ENCODE measurements at places on chromosomes 1 and 21.

GRCh38 chr1:113191579-113192076 is 118.6 kb downstream of the LRIG2 start:
- DNase-seq, result peak; percentile 7

- DNase-seq, result no peak
Measured at GRCh38 chr1:203597331-203598090, 29.1 kb upstream of the ATP2B4 start.

- DNase-seq, result peak; percentile 90
Measured at GRCh38 chr1:147292012-147292411, 49.5 kb downstream of the CHD1L start.

- DNase-seq, result peak; percentile 3
Measured at GRCh38 chr1:83113652-83114051, 885.3 kb downstream of the TTLL7 start.

DNA sequence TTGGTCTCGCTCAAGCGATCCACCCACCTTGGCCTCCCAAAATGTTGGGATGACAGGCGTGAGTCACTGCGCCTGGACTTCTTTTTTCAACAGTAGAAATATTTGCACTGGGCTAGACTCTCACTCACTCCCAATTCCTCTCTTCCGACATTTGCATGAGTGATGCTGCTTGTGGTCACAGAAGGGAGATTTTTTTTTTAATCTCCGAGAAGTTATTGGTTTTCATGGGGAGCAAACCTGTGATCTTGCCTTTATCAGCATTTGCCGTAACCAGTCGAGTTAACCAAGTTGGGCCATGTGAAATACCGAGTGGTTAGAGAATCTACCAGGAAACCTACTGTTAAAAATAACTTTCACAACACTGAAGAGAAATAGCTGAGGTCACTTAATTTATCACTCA is 21.1 kb downstream of the ERG start:
- no peak for DNase-seq

DNA sequence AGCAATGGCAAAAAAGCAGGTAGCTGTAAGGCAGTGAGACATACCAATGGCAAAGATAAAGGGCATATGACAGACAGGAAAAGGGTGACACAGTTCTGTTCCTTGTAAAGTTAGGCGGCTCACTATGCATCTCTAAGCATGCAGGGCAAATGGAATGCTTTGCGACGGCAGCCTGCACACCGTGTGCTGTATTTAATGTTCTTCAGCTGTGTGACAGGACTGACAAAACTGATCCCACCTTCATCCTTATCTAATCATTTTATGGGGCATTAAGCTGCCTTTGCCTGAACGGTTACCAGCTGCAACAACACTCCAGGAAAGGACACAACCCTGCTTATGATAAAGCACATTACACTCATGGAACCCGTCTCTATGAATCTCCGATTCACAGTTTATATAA is 80.5 kb upstream of the VAV3 start:
- no peak for DNase-seq

- no peak for DNase-seq
Measured at GRCh38 chr1:85275701-85276214, 674 bp downstream of the BCL10 start.

DNA sequence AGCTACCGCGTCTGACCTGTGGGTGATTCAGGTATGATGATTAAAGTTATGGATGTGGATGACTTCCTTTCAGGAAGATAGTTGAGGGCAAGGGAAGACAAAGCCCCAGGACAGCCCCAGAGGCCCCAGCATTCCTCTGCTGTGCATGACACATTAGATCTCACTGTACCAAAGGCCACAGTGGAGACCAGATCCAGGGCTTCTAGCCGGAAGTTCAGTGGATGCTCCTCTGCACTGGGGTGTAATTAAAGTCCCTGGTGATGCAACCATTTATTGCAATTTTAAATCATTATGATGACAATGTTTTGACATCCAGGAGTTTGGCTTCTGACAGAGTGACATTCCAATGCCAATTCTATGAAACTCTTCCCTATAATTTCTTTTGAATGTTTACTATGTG is 5.0 kb downstream of the C4BPA start:
- no peak for DNase-seq

DNA sequence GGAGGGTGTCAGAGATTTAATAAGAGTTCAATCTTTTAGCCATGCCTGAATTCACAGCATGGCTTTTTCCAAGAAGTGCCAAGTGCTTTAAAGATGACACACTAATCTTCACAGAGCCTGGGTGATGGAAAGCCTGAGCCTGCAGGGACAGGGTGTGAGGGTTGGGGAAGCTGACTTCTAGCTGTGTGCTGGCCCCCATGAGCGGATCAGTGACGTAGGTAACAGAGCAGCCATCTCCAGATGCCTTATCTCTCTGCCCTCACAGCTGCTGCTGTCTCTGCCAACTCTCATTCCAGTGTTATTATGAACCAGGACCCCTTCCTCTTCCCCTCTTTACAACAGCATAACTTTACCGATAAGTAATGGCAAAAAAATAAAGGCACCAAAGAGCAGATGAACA is 30.6 kb downstream of the FAM78B start:
- DNase-seq, result no peak

- DNase-seq, result no peak
Measured at GRCh38 chr1:111742938-111743549, 3.8 kb upstream of the INKA2 start.

GRCh38 chr1:165551469-165551868 is 7.7 kb downstream of the LRRC52 start:
- DNase-seq, result peak; percentile 9

DNA sequence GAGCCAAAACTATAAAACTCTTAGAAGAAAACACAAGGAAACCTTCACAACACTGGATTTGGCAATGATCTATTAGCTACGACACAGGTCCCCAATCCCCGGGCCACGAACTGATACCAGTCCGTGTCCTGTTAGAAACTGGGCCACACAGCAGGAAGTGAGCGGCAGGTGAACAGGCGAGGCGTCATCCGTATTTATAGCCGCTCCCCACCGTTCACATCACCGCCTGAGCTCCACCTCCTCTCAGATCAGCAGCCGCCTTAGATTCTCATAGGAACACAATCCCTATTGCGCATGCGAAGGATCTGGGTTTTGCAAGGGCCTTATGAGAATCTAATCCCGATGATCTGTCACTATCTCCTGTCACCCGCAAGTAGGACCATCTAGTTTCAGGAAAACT is 11.9 kb downstream of the TFB2M start:
- DNase-seq, result no peak

- no peak for DNase-seq
Measured at GRCh38 chr1:12370333-12370975, 140.6 kb downstream of the VPS13D start.

- DNase-seq, result no peak
Measured at GRCh38 chr21:45991606-45992300, 10.2 kb downstream of the COL6A1 start.

- no peak for DNase-seq
Measured at GRCh38 chr1:65179148-65179547, 31.1 kb downstream of the AK4 start.

DNA sequence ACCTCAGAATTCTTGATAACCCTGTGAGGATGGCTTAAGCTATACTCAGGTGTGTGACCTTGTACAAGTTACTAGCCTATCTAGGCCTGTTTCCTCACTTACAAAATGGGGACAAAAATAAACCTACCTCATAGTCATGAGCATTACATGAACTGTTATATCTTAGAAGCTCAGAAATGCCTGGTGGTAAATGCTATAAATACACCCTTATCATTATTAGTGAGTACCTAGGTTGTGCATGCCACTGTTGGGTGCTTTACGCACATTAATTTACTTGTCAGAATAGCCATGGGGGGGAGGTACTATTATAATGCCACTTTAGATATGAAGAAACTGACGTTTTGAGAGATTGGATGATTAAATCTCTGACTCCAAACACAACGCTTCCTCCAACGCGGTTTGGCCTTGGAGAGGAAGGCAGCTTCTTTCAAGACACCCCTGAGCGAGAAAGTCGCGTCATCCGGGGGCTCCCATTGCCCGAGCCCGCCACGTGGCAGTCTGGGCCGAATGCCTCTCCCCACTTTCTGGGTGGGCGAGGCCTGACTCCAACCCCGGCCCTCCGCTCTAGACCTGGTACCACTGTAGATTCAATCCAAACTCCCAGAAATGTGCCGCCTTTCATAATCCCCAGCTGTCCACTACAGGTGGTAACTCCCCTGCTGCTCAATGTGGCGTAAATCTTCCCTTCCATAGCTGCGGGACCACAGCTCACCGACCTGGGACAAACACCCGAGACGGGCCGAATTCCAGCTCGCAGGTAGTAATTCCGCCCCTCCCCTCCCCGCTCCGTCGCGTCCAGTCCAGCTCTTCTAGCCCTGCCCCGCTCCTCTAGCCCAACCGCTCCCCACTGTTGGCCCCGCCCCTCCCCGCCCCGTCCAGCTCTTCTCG is 771 bp upstream of the RAD54L start:
- peak; percentile 49 for DNase-seq

- peak; percentile 30 for DNase-seq
Measured at GRCh38 chr1:152220166-152221163, 3.5 kb downstream of the HRNR start.

DNA sequence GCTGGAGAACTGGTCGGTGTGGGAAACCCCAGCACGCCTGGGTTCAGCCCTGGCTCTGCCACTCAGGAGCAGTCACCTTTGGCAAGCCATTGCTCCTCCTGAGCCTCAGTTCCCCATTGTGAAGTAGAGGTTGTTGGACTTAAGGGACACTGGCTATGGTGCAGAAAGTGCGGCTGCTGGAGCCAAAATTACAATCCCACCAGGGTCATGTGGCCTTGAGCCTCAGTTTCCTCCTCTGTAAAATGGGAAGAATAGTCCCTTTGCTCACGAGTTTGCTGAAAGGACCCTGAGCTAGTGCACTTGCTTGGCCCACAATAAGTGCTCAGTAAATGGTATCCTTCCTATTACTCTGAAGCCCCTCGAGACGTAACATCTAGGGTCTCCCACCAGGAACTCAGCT is 14.6 kb upstream of the TAS1R2 start:
- no peak for DNase-seq

GRCh38 chr21:34819357-34819999 is 150.7 kb downstream of the CLIC6 start:
- DNase-seq, result no peak

DNA sequence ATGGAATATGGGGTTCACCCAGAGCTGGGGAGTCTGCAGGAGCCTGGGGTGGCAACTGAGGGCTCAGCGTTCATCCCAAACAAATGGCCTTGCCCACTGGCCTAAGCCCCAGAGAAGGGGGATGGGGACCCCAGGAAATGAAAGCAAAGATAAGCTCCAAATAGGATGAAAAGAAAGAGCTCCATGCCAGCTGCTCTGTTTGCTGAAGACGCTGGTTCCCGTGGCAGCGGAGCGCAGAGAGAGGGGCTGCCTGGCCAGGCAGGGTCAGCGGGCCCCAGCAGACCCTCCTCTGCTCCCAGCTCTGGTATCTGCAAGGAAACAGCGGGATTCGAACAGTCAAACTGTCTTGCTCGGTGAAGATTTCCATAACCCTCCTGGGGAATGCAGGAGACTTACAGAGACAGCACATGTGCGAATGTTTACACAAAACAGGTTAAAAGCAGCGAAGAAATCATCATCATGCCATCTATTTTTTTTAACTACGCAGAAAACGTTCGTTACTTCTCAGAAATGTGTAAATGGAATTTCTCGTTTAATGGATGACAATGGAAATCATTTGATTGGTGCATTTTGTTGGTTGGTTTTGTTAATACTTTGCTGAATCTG is 94.4 kb downstream of the PDE9A start:
- no peak for DNase-seq

DNA sequence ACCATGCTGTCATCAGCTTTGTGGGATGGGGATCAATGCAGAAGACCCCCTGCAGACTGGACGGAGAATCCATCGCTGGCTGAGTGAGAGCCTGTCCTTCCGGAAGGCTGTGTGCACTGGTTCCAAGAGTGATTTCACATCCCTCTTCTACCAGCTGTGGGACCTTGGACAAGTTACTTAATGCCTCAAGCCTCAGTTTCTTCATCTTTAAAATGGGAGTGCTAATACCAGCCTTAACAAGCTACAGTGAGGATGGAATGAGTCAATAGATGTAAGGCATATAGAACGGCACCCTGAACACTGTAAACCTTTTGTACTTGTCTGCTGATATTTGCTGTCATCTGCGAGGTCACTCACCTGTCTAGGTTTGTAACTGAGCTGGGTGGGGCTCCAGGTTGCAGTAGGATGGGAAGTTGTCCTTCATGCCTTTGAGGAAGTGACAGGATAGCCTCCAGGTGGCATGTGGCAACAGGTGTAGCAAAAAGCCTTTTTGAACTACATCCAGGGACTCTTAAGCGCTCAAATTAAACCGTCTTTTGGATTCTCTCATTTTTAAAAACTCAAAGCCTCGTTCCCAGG is 27.5 kb downstream of the TMEM51 start:
- DNase-seq, result no peak

All from fibroblast of mammary gland (primary cell).